ENCODE measurements at places on chromosomes 3 and 15. TPM values are rescaled to one million over a fixed set of nuclear protein-coding genes. Genes with fewer than 3 reads are reported as not detected.

DNA sequence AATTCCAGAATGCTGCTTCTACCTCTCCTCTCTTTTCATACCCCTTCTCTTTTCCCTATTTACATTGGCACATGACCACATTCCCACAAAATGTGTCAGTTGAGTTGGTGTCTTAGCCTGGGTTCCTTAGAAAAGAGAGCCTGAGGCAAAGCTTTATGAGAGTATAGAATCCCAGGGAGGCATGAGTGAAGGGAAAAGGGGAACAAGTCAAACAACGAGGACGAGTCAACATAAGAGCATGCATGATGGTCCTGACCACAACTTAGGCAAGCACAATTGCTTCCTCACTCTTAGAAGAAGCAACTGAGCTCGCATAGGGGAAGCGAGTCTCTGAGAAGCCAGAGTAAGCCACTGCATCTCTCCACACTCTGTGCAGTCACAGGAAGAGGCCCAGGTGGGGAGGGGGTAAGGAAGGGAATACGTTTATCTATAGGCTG is 15.4 kb upstream of the ZNF774 start:
- peak; percentile 47 for DNase-seq

DNA sequence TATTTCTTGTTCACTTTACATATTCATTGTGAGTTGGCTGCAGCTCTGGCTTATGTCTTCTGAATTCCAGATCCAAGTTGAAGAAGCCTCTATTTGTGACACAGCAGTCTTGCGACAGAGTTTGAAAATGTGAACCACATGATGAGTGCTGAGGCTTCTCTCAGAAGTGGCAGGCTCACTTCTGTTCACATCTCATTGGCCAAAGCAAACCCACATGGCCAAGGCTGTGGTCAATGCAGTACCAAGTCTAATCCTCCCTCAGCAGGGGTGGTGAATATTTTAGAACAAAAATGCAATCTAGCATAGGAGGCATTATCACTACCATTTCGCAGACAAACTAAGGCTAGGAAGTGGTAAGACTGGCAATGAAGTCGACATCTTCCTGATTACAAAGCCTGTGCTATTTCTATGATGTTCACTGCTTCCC is 45.2 kb downstream of the CDCP1 start:
- no peak for DNase-seq

Gene FSTL1
- not detected for total RNA-seq

DNA sequence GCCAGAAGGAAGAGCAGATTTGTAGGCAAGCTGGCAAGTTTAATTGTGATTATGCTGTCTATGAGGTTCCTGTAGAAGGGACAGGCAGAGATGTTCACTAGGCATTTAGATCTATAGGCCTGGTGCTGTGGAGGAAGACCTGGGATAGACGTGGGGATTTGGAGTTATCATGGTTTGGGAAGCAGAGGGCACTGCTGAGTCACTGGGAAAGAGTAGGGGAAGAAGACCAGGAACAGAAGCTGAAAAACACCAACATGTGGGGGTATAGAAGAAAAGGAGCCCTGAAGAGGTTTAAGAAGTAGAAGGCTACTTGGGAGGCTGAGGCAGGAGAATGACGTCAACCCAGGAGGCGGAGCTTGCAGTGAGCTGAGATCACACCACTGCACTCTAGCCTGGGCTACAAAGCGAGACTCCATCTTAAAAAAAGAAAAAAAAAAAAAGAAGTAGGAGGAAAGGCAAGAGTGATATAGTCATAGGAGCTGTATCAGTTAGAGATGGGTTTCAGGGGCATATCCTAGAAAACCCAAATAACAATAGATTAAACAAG is 19.3 kb downstream of the GRK7 start:
- DNase-seq: no peak

Gene CCK
- not detected for total RNA-seq

DNA sequence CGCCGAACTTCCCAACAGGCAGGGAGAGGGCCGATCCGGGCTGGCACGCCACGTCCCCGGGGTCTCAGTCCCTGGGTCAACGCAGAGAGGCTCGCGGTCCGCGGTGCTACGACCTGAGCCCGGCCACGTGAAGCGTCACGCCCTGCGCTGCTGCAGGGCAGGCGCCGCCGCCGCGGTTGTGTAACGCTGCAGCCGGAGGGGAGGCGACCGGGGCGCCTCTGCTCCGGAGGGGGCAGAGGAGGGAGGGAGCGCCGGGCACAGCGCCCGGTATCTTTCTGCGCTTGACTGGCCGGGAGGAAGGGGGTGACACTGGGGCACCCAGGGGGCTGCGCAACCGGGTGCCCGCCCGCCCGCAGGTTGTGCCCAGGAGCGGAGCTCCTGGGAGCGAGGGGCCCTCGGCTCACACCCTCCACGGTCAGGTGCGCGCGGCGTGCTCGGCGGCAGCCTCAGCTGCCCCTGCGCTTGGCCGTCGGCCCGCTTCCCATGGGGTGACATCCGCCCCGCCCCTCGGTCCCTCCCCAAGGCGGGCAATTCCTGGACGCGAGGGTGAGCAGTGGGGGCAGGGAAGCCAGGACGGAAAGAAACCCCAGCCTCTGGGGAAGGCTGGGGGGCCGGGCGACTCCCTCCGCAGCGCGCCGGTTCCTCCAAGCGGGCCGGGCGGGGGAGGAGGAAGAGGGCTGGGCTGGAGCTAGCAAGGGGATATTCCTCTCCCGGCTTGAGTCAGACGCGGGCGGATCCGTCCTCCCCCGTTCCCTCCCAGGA is 852 bp upstream of the BHLHE40 start:
- DNase-seq: no peak

DNA sequence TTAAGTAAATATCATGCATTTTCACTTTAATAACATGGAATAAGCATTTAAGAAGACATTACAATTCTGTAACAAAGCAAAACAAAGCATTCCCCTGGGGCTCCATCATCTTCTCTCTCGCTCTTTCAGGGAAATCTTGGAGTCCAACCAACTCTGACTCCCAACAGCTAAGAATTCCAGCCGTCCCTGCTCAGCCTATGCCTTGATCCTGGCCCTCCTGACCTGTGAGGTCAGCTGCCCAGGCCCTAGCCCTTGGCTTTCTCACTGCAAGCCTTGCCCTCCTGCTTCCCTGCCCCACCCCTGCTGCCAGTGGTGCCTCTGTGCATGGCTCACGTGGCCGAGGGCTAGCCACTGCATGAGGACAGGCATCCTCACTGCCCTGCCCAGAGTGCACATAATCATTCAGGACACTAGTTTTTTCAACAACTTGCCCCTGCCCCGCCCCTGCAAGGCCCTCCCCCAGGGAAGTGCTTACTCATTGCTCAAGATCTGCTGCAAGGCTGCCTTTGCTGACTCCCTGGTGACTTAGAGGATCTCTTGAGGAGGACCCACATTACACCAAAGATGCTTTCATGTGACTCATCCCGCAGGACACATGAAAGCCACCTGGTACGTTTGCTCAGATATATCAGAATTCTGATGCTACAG is 37.6 kb downstream of the MTMR10 start:
- no peak for DNase-seq

Measured in Karpas-422 (cell line).